ENCODE measurements at places on chromosomes 12 and 14. TPM values are rescaled to one million over a fixed set of nuclear protein-coding genes. Genes with fewer than 3 reads are reported as not detected.

The SRRM4 gene
- under 0.01 TPM for total RNA-seq

The NKX2-1 gene
- not detected for total RNA-seq

The DHH gene
- 1.5 TPM for total RNA-seq

- DNase-seq: no peak
Observed at GRCh38 chr14:35747379-35747778, 61.7 kb downstream of the RALGAPA1 start.

DNA sequence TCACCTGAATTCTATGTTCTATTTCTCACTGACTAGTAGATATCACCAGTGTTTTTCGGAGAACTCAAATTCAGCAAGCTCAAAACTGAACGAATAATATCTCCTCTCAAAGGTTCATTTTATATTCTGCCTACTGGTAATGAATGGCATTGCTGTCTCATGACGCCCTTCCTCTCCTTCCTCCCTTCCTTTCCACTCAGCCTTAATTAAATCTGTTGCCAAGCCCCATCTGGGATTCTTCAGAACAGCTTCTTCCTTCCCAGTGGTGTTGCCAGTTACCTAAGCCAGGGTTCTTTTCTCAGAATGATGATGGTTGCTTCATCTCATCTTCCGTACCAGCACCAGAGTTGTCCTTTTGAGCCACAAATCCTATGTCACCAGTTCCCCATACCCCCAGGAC lies 143.2 kb downstream of the SYNE2 start:
- DNase-seq: no peak

DNA sequence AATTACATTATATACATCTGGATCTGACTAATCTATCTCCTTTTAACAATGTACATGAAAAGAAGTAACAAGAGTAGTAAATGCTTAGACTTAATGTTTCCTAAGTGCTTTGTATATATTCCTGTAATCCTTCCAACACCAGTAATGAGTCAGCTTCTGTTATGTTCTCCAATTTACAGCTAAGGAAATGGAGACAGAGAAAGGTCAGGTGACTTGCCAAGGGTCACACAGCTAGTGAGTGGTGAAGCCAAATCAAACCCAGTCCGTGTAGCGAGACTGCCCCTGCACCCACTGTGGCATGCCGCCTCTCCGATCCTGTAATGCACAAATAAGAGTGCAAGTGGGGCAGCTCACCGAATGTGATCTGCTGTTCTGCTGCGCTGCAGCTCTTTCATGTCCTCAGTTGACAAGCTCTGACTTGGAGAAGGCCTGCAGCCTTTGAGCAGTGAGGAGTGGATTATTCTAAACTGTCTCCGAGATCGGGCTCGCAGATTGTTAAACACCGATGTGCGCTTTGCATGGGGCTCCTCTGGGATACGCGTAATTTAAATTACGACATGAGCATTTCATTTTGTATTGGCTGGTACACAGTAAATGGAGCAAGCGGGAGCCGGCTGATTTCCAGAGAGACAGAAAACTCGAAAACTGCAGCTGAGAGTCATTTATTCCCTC lies 65.1 kb upstream of the KTN1 start:
- no peak for DNase-seq

DNA sequence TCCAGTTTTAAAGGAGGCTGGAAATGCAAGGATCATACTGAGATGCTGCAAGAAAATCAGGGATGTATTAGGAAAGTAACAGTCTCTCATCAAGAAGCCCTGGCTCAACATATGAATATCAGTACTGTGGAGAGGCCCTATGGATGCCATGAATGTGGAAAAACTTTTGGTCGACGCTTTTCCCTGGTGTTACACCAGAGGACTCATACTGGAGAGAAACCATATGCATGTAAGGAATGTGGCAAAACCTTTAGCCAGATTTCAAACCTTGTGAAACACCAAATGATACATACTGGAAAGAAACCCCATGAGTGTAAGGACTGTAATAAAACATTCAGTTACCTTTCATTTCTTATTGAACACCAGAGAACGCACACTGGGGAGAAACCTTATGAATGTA lies 24.5 kb downstream of the ZNF891 start:
- no peak for DNase-seq

All from vagina (tissue), 2 donors.